ENCODE measurements at places on chromosomes 7 and 10. TPM values are rescaled to one million over a fixed set of nuclear protein-coding genes. Genes with fewer than 3 reads are reported as not detected.

DNA sequence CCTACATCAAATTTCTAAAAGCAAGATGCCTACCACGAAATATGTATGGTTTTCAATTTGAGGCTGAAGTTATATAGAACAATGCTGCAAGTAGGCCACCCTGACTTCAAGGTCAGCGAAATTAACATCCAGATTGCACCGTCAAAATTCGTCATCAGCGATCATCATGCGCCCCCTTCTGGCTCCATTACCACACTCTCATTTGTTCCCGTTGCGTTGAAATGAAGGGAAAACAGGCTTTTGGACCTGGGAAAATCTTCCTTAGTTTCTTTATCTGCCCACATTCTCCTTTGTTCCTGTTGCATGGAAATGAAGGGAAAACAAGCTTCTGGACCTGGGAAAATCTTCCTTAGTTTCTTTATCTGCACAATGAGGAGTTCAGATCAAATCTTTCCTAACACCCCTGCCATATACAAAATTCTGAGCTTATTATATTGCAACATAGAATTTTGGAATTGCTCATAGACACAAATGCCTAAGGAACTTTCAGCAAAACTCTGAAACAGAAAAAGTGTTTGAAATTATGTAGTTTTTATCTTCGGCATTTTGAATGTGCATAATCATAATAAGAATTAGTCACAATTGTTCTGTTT, 98.2 kb upstream of the PRKCQ start:
- DNase-seq = peak; percentile 25

GRCh38 chr7:135770139-135770710, 21.6 kb upstream of the FAM180A start:
- no peak for DNase-seq

DNA sequence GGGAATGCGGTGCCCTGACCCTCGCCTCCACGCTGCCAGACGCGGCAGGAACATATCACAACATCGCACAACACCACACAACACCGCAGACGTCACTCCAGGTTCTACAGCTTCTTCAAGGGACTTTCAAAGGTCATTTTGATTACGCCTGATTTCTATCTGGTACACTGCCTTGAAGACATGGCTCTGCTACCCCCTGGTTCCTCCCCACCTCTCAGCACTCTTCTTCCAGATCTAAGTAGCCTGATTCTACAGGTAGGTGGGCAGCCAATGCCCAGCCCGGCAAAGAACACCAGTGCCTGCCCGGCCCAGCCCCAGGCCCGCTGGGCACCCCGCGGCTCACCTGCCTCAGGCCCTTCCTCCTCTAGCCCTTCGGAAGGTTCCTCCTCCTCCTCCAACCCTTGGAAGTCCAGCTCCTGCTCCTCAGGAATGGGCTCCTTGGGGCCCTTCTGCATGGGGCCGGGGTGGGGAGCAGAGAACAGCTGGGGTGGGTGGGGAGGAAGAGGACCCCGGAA, 8.4 kb downstream of the GIGYF1 start:
- no peak for DNase-seq

- no peak for DNase-seq
Measured at GRCh38 chr7:95951531-95951930, 179.2 kb downstream of the DYNC1I1 start.

DNA sequence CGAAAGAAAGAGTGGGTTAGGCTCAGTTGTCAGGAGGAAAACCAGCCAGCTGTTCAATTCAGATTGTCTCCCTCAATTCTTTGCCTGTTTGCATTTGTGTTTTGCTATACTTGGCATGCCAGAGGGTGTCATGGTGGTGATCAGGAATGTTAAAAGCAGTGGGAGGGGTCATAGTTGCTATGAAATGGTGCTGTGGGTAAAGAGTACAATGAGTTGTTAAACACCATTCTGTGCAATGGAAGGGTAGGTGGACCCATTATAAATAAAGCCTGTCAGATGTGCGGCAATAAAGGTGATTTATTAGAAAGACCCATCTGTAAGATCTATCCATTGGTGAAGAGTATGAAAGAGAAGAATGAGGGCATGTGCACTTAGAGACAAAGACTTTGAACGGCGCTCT, 82.2 kb downstream of the MRPL32 start:
- DNase-seq = no peak

DNA sequence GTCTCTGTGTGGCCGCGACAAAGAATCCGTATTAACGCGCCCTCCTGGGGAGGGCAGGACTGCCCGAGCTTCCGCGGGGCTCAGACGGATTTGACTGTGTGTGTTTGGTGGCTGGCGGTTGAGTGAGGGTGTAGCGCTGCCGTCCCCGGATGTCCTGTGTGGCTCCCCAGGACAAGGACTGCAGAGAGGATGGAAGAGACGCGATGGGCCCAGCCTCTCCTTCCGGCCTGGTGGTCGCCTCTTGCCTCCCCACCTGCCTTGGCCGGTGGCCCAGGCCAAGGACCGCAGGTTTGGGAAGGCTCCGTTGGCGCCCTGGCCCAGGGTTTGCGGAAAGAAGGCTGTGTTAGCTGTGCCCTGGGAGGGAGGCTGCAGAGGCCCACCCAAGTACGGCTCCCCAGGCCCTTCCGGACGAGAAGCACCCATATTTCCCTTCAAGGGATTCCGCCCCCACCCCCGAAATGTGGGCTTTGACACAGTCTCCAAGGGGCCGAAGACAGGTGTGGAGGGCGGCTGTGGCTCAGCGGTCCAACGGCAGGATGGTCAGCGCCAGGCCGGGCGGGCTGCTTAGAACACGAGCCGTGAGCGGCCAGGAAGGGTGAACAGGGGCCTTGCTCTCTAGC, 2.3 kb downstream of the UNCX start:
- DNase-seq = no peak

DNA sequence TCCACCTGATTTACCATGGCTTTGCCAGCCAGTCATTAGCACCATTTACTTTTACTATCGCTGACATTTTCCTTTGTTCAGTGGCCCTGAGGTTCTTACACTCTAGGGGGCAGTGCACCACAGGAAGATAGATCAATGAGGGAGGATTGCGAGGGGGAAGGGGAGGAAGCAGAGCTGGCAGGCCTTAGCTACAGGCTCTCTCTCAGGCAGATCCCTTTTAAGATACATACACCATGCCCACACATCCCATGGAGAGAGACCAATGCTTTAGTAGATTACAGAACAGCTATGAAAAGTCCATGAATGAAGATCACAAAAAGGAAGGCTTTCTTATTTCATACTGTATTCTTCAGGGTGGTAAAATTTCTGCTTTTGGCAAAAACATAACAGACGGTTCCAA, 47.4 kb downstream of the DENND11 start:
- peak; percentile 57 for DNase-seq

- no peak for DNase-seq
Measured at GRCh38 chr10:59618666-59619065, 91.0 kb downstream of the SLC16A9 start.

- no peak for DNase-seq
Measured at GRCh38 chr10:123890226-123890625, 1.4 kb downstream of the CPXM2 start.

GRCh38 chr7:7773334-7774309, 55.2 kb upstream of the RPA3 start:
- no peak for DNase-seq

GRCh38 chr10:124641282-124642087, 102.7 kb downstream of the FAM53B start:
- DNase-seq = peak; percentile 11

DNA sequence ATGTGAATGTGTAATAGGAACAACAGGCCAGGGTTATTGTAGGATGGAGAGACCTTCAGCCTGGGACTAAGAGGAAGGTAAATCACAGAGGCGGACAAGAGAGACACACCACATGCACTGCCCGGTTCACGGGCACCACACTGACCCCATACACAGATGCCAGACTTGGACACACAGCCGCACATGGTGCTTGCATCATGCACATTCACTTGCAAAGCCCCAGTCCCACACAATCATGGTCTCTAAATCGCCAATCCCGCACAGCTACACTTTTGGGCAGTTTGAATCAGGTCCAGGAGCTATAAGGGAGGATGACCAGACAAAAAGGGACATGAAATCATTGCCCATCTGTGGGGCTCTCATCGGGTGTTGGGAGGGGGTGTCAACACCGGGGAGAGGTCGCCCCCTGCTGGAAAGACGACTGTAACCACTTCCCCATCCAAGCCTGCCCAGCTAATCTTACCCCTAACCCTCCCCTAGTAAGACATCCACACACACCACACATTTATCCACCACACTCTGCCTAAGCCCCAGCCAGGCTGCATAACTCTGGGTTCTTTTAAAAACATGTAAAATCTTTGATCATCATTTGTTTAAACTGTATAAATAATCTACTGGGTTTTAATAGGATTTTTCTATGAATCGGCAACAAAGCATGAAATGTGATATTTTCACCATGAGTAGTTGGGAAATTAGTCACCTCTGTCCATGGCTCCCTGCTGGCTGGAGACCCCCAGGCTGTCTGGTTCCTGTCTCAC, 40.5 kb upstream of the SLF2 start:
- DNase-seq = peak; percentile 82

- no peak for DNase-seq
Measured at GRCh38 chr10:7161484-7162250, 249.2 kb downstream of the SFMBT2 start.

- no peak for DNase-seq
Measured at GRCh38 chr7:46681865-46682503, 760.9 kb upstream of the IGFBP3 start.

GRCh38 chr10:133310789-133311188, 2.1 kb downstream of the ZNF511 start:
- DNase-seq = no peak

The AUTS2 gene
- 10.3 TPM for polyA plus RNA-seq

The BUD31 gene
- polyA plus RNA-seq = 65.7 TPM

The AMPH gene
- 1.2 TPM for polyA plus RNA-seq

The TFPI2 gene
- polyA plus RNA-seq = 37.9 TPM

The CPEB3 gene
- polyA plus RNA-seq = 2.5 TPM

The TEX36 gene
- polyA plus RNA-seq = not detected

Measured in pancreas (tissue), 10 donors.